ENCODE measurements at places on chromosomes 7 and 10.

DNA sequence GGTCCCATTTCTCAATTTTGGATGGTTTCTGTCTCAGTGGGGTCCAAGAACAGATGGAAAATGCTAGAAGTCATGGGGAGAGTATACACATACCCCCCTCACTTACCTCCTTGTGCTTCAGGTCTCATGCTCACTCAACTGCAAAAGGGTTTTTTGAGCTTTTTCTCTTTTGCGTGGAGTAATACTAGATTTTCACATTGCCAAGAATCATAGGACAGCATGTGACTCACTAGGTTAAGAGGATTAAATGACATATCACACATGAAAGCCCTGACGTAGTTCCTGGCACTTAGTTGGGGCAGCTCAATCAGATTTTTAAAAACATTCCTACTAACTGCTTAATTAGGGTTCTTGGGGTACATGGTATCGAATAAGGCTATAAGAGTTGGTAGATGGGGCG lies 4.5 kb downstream of the PI4K2A start:
- no peak for DNase-seq

- DNase-seq, result no peak
These were observed 38.0 kb upstream of the TRUB1 start for GRCh38 chr10:114899982-114900381.

- no peak for DNase-seq
These were observed 356.6 kb downstream of the PAXIP1 start for GRCh38 chr7:154646126-154647013.

DNA sequence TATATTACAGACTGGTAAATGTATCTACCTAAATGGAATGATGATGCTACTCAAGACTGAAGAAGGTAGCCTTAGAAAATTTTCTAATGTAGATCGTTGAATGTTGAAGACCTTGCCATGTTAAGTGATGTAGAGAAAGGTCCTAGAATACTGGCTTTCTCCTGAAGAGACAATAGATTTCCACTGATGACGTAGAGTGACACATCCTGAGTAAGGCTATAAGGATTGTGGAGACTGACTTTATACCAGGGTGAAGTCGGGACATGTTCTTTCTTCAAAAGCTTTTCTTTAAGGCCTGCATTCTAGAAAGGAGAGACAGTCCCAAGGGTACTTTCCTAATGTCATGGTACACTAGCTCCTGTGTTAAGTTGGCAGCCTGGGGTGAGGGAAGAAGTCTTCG lies 58.6 kb downstream of the PCDH15 start:
- DNase-seq, result no peak

GRCh38 chr7:44489955-44490350 lies 505 bp downstream of the NUDCD3 start:
- peak; percentile 21 for DNase-seq

DNA sequence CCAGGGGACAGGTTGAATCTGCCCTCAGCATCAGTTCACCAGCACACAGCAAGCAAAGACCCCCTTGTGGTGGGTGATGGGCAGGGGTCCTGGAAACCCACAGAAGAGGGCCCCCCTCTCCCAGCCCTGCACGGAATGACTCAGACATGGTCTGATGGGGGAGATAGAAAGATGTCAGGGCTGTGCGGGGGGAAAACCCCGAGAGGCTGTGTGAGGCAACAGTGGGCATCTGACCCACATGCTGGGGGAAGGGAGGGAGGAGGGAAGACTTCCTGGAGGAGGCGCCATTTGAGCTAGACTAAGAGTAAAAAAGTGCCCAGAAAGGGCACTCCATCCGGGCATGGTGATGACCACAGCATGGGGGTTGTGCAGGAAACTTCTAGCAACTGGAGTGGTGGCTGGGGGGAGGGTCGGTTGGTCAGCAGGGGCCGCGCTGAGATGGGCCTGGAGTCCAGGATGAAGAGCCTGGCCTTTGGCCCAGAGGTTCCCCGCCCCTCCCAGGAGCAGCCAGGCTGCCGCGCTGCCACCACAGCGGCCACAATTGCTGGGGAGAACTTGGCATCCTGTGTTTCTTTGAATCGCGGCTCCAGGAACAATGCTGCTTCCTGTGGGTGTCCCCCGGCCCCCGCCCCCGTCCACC lies 2.5 kb downstream of the LFNG start:
- DNase-seq, result no peak

DNA sequence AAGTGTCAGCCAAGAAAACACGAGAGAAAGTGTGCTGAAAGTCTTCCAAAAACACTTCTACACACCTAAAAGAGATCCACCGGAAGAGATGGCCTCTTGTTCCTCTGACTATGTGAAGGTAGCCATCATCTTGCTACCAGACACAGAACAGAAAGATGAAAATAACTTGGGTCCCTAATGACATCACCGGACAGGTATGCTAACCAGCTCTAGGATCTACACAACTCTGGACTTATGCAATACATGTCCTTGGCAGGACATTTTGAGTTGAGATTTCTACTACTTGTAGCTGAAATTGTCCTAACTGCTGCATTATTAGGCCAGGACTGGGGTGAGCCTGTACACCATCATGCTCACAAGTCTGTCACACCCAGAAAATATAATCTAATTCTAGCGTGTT lies 358.7 kb downstream of the ELMO1 start:
- no peak for DNase-seq

DNA sequence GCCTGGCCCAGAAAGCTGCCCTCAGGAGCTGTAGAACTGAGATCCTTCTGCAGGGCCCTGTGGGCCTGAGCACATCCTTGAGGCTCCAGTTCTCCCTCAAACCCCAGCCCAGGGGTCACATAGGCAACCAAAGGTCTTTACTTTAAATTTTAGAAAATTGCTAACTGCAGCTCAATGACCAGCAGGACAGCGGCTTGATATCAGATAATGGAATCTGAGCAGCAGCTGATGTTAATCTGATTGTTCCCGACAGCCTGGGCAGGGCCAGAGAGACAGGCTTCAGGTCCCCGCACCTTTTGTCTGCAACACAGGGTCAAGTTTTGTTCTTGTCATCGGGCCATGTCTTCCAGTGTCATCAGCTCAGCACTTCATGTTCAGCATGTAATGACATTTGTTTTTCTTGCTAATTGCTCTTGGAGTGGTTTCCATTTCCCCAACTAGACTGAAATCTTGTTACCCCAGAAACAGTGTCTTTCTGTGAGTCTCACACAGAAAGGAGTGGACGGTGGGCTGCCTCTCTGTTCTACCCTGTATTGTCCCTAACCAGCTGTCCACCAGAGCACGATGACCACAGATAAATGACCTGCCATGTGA lies 91.0 kb downstream of the PAXIP1 start:
- DNase-seq, result no peak

- no peak for DNase-seq
These were observed 19.7 kb downstream of the MBL2 start for GRCh38 chr10:52752801-52753445.

DNA sequence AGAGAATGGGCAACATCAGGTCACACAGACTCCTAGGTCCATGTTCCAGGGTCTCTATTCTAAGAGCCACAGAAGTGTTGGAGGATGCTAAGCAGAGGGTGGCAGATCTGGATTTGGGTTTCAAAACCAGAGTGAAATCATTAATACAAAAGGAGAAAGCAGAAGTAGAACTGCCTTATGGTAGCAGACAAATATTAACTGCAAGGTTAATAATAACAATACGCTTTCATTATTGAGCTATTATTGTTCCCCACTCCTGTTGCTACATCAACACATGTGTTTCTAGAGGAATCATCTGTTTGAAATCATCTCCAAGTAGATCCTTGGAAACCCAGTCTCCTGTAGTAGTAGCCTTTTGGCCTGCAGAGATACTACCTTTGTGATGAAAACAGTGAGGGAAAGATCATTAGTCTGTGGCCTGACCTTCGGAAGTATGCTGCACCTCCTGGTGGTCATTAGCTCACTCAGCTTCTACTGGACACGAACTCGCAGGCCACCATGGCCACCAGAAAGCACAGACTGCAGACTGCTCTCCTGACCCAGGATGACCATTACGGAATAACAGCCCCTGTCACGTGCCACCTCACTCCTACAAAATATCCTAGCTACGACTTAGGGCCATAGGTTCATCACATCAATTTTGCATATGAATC lies 84.6 kb downstream of the XPNPEP1 start:
- no peak for DNase-seq

DNA sequence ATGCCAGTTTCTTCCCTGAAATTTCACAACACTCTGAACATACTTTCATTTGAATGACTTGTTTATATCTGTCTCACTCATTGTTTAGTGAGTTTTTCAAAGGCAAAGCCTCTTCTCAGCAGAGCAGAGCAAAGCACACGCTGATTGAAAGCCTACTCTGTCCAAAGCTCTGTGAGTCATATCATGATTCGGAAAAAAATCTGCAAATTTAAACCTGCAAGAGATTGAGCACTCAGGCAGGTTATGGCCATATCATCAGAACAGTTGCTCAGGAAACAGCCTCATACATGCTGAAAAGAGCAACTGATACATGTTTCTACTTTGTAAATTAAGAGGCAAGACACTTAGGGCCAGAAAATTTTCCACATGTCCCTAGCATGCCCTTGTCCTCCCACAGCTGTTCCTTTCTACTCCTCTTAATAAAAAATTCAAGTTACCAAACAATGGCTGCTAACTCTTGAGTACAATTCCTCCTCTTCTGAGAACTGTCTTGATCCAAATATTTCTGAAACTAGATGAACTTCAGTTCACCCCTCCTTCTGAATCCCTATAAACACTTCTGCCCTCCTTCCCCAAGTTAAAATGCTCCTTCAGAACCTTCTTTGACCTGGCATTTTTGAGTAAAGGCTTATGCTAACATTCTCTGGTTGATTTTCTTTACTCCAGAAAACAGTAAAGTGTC lies 140.6 kb upstream of the HPS1 start:
- no peak for DNase-seq

- no peak for DNase-seq
These were observed 27.3 kb upstream of the KMT2C start for GRCh38 chr7:152462995-152463708.

DNA sequence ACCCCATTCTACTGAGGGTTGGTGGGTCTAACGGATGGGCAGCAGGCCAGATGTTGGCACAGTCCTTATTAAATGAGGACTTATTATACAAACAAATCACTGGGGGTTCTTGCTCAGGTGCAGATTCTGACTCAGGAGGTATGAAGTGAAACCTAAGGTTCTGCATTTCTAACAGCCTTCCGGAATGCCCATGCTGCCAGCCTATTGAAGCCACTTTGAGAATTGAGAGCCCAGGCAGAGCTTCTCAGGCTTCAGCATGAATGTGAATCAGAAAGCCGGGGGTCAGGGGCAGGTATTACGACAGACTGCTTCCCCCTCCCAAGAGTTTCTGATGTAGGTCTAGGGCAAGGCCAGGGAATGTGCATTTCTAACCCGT lies 34.1 kb upstream of the NPFFR1 start:
- no peak for DNase-seq

- DNase-seq, result no peak
These were observed 65.9 kb upstream of the C7orf33 start for GRCh38 chr7:148524479-148525224.

GRCh38 chr10:12826800-12827372 lies 174.6 kb downstream of the CCDC3 start:
- DNase-seq, result no peak

DNA sequence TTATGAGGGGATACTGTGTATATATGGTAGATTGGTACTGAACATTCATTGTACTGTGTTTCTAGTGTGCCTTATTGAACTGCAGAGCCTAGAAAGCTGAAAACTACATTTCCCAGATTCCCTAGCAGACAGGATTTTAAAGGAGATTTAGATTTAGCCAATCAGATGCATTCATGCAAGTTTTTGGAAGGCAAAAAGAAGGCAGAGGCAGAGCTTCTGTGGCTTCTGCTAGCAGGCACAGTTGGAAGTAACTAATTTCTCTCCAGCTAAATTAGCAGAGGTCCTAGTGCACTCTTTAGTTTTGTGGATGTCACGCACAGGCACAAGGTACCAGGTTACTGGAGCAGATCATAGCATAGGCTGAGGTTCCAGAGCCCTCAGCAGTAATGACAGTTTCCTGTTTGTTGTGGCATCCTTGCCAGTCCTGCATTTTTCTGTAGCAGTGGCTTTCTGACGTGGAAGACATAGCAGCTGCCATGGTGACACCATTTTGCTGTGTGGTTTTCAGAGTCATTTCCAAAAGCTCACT lies 83.7 kb upstream of the CCDC71L start:
- DNase-seq, result no peak

DNA sequence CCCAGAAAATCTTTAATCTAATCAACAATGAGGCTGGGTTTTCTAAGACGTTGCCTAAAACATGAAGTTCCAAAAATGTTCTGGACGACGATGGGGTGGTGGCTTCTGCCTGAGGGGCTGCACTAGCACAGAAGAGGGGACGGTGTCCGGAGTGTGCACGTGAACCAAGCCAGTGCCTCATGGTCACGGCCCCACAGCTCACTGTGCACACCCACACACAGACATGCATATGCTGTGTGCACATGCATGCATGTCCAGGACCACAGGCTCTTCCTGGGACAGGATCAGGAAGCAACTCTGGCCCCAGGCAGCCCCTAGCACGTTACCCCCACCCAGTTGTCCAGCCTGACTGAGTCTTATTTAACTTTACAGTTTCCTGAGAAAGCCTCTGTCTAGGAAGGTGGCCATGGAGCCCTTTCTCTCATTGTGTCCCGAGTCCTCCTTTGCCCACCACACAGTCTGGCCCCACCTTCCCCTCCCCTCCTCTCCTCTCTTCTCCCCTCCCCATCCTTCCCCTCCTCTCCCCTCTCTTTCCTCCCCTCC lies 100.8 kb downstream of the DNAJB6 start:
- no peak for DNase-seq

DNA sequence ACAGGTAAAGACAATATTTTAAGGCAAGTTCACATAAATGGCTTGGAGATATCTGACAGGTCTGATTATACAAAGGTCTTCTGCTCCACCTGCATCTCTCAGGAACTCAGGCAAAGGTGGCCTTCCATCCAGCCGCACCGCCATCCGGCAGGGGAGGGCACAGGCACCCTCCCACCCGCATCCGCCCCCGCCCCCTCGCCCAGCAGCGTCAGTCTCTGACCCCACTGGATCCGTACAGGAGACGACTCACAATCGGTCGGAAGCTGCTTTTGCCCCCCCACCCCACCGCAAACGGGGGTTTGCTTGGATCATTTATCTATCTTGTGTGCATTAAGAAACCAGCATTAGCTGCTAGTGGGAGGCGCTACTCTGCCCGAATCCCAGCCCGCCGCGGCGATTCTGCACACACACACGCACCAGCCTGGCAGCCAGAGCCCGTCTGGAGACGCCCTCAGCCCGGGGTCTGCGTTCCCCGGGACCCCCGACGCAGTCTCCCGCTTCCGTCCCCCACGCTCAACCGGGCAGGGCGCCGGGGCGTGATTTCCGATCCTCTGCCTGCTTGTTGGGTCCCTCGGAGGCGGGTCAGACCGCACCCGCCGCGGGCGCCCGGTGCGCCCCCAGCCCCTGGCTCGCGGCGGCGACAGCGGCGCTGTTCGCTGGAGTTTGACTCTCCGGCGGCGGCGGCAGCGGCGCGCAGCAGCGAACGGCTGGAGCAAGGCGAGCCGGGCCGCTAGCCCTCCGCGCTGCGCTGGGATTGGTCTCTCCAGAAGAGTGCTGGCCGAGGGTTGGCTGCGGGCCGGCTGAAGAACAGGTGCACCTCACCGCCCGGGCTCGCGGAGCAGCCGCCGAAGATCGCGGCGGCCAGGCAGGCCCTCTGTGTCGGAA lies 820 bp upstream of the NRG3 start:
- no peak for DNase-seq
